ENCODE measurements at places on chromosomes 3 and 15.

DNA sequence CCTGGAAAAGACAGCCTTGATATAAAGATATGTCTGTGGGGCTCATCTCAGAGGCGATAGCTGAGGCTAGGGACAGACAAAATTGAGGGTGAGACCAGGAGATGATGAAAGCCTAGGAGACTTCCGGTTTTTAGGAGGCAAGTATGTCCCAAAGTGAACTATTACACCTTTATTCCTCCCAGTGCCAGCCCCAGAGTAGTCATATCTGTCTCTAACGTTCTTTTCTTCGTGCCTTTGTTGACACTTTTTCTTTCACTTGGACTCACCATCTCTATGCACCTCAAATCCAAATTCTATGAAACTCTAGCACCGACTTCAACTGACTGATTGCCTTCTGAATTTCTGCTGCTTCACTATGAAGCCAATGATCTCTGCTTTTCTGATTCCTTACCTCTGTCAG is 93.8 kb upstream of the RASGRP1 start:
- DNase-seq, result no peak

GRCh38 chr3:10272977-10273376 is 19.8 kb downstream of the GHRL start:
- DNase-seq, result no peak

DNA sequence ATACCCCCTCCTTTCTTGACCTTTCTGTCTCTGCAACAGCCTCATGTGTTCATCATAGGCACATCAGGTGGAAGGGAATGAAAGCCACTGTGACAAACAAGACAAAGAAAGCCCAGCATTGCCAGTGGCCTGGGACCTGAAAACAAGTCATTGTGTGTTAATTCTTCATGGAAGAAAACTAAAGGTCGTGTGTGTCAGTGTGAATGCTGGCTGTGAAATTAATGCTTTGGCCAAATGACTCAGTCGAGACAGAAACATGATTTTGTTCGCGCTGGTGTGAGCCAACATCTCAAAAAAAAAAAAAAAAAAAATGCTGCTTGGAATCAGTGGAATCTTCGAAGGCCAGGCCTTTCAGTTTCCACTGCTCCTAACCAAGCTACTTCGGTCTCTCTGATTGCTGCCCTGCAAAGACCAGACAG is 386.5 kb upstream of the PROK2 start:
- DNase-seq, result no peak

- no peak for DNase-seq
These were observed 3.0 kb upstream of the CYP11A1 start for GRCh38 chr15:74370471-74370870.
